ENCODE measurements at places on chromosomes 13 and 19.

- DNase-seq = no peak
These were observed 2486.0 kb upstream of the PCDH20 start for GRCh38 chr13:63901630-63902029.

GRCh38 chr13:110912651-110913051, 2.2 kb downstream of the ANKRD10 start:
- no peak for DNase-seq

DNA sequence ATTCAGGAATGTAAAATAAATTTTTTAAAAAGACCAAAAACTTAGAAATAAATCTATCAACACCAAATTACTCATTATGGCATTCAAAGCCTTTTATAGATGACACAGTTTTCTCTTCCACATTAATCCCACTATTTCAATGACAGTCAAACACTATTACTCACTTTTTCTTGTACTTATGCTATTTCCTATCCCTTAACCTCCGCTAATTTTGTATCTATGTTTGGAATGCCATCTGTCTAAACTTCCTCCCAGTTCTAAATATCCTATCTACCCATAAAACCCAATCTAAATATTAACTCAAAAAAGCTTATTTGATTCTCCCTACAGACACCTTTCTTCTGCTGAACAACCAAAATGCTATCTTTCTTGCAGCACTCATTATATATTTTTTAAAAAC, 203.5 kb downstream of the ENOX1 start:
- DNase-seq = no peak

DNA sequence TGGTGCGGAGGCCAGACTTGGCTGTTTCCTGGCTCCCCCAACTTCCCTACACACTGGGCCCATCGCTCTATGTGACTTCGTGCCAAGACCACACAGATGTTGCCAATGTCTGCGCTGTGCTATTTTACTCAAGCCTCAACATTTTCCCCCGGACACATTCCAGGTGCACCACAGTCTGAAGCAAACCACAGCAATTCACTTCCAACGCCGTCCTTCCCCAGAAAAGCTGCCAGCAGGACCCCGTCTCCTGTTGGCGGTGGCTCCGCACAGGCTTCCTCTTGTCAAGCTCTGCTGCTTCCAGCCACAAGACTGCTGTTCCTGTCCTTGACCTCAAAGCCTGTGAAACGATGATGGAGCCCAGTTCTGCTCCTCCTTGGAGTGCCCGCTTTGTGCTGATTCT, 100.7 kb downstream of the CRYL1 start:
- no peak for DNase-seq

DNA sequence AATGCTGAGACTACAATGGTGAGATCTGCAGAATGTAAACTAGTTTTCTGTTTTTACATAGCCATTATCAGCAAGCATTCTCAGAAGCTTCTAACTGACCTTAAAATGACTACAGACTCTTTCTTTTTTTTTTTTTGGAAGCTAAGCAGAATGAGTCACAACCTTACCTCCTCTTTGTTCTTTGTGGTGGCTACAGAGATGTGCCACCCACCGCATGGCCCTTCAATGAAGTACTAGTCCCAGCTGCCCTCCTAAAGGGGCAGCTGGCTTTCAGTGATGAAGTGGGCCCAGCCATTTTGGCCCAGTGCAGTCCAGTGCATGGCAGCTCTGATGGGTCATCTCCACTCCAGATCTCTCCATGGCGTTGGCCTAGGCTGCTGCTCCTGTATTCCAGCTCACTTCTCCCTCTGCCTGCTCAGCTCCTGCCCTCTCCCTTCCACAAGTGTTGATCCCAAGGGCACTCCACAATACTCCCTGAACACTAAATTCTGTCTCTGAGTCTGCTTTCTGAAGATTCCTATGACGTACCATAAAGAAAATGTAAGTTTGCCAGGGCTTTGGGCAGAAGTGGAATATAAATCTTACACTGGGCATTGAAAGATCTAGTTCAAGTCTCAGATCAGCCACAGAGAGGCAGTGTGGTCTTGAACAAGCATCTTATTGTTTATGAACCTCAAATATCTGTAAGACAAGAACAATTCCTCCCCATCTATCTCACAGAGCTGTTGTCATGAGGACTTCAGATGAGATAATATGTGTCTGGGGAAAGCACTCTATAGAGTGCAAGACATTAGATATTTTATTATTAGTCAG, 85.6 kb downstream of the RXFP2 start:
- no peak for DNase-seq

- no peak for DNase-seq
These were observed 86.7 kb downstream of the FNDC3A start for GRCh38 chr13:49062297-49062896.

GRCh38 chr19:13007292-13008045, 12.2 kb downstream of the NFIX start:
- no peak for DNase-seq

DNA sequence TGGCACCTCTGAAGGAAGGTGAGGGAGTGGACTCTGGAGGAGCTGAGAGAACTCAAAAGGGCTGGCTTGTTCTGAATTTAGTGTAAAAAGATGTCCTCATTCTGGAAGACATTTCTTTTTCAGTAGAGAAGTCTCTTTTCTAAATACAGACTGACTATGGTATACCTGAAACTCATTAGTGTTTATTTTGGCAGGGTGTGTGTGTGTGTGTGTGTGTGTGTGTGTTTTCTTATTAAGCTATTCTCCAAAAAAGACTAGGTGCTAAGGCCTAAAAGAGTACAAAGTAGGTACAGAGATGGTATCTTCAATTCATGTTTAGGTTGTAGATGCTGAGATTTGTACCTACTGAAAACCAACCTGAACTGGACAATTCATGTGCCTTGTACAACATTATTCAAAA, 196.4 kb downstream of the SPRY2 start:
- no peak for DNase-seq

Measured in NCI-H187 treated with DMSO at 0.1 percent for 48 hours (cell line).